ENCODE measurements at places on chromosomes 5 and 9.

DNA sequence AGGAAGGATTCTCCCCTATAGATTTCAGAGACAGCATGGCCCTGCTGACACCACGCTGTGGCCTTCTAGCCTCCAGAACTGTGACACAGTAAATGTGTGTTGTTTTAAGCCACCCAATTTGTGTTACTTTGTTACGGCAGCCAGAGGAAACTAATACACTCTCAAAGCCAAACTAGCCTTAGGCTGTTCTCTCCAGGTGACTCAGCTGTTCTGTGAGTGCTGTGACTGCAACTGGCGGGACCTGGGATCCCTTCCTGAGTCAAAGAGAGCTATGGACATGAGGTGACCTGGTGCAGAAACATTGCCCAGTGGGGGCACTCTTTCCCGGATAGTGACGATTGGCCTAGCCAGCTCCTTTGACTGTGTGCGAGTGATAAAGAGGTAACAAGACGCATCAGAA is 14.0 kb upstream of the MLANA start:
- H3K4me3 ChIP-seq, result no peak overlapping the region
- H3K27me3 ChIP-seq, result no peaks in the 10 kb centered on the region
- no peaks in the 10 kb centered on the region for H3K4me1 ChIP-seq
- DNase-seq, result no peak
- no peak overlapping the region for H3K27ac ChIP-seq

DNA sequence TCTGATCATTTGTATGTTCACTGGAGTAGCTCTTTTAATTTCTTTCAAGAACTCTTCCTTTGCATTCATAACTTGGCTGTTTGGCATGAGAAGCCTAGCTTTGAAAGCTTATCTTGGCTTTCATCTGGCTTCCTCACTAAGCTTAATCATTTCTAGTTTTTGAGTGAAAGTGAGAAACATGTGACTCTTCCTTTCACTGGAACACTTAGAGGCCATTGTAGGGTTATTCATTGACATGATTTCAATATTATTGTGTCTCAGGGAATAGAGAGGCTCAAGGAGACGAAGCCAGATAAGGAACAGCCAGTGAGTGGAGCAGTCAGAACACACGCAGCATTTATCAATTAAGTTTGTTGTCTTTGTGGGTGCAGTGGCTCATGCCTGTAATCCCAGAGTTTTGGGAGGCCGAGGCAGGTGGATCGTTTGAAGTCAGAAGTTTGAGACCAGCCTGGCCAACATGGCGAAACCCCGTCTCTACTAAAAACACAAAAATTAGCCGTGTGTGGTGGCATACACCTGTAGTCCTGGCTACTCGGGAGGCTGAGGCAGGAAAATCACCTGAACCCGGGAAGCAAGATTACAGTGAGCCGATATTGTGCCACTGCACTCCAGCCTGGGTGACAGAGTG is 98.3 kb downstream of the UGCG start:
- H3K4me1 ChIP-seq, result no peaks in the 10 kb centered on the region
- no peaks in the 10 kb centered on the region for H3K27me3 ChIP-seq
- H3K36me3 ChIP-seq, result no peaks in the 10 kb centered on the region
- no peak overlapping the region for H3K4me3 ChIP-seq
- DNase-seq, result no peak

DNA sequence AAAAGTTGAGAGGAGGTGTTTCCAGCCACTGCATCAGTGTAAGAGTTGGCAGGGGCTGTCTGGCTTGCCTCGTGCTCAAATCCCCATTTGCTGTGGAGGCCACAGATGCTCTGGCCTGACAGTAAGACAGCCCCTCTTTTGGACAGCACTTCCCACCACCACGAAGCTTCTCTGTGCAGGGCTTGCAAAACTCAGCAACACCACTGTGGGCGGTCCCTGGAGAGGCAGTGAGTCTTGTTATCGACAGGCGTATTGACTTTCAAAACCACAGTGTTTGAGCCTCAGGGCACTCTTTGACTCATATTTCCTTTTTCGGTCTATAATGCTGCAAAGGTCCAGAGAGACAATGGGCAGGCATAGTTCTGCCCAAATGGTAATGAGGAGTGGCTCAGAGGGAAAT is 539.5 kb downstream of the EBF1 start:
- peaks cover 2% of the 10 kb centered on the region for H3K4me1 ChIP-seq
- no peak overlapping the region for H3K27ac ChIP-seq
- no peaks in the 10 kb centered on the region for H3K27me3 ChIP-seq
- no peaks in the 10 kb centered on the region for H3K36me3 ChIP-seq
- H3K4me3 ChIP-seq, result no peak overlapping the region

DNA sequence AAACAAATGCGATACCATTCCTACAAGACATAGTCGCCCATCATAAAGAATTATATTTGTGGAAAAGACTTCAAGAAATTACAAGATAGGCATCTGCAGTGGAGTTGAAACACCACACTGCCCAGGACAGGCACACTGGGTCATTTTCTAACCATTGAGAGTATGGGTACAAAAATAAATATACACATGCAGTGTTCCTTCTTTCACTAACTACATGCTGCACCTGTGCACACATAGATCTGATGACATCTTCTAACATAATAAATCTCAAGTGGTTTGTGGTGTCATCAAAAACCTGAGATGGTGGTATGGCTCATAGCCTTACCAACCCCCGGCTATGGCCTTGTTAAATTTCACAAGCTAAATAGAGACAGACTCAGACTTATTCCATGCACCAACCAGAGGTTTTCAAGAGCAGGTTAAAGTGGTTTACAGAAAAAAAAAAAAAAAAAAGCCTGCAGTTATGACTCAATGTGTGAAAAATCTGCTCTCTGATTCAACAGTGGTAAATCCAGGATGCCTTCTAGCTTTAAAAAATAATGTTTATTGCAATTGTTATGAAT is 12.4 kb upstream of the NFIB start:
- H3K27ac ChIP-seq, result peak overlapping the region; percentile 25
- H3K4me3 ChIP-seq, result no peak overlapping the region
- no peaks in the 10 kb centered on the region for H3K27me3 ChIP-seq
- DNase-seq, result peak; percentile 68
- H3K4me1 ChIP-seq, result no peaks in the 10 kb centered on the region

- DNase-seq, result no peak
- no peaks in the 10 kb centered on the region for H3K36me3 ChIP-seq
- H3K27me3 ChIP-seq, result no peaks in the 10 kb centered on the region
These were observed 2.9 kb downstream of the ALDH1A1 start for GRCh38 chr9:72949918-72950325.

DNA sequence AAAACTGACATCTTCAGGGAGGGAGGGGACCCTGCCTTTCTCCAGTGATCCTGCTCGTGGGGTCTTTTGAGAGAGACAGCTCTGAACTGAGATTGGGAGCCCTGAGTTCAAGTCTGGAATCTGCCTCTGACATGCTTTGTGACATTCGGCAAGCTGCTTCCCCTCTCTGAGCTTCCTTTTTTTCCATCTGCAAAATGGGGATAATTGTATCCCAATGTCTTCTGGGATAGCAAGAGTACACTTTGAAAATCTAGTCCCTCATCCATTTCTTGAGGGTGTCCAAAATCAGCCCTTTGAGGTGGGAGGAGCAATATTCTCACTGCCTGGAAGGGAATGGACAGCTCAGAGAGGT is 186.3 kb downstream of the RGS3 start:
- no peak overlapping the region for H3K27ac ChIP-seq
- peaks cover 41% of the 10 kb centered on the region for H3K4me1 ChIP-seq
- no peaks in the 10 kb centered on the region for H3K27me3 ChIP-seq
- no peaks in the 10 kb centered on the region for H3K36me3 ChIP-seq
- DNase-seq, result no peak
- H3K4me3 ChIP-seq, result no peak overlapping the region

DNA sequence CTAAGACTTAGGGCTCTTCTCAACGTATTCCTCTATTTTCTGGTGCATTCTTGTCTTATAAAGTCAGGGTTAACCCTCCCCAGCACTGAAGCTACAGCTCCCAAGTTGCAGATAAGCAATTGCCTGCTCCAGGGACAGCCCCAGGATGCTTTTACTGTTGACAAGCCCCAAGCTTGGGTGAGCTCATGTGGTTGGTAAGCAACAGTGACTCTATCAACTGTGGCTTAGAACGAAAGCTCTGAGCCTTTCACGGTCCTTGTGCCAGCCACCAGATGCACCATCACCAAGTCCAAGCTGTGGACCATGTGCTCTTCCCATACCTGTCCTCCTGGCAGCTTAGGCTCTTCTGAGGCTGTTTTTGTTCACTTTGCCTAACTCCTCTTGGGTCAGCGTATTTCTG is 13.5 kb downstream of the ADRB2 start:
- DNase-seq, result no peak
- no peaks in the 10 kb centered on the region for H3K27me3 ChIP-seq
- no peaks in the 10 kb centered on the region for H3K4me1 ChIP-seq
- no peaks in the 10 kb centered on the region for H3K36me3 ChIP-seq
- H3K4me3 ChIP-seq, result no peak overlapping the region

DNA sequence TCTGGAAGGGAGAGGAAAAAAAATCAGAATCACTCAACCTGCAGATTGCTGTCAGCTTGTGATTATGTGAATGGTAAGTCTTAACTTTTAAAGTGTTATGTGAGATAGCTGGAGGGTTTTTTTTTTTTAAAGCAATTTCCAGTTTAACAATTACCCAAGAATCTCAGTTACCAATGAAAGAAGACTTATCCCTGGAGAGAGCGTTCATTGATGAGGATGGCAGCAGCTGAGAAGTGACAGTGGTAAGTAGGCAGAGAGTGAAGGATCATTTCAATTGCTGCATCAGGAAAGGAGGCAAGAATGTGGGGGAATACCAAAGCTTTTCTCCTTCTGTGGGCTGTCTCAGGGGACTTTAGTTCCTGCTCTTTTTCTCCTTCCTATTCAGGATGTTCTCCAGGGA is 370.2 kb upstream of the C9orf72 start:
- no peaks in the 10 kb centered on the region for H3K36me3 ChIP-seq
- H3K4me3 ChIP-seq, result no peak overlapping the region
- no peaks in the 10 kb centered on the region for H3K4me1 ChIP-seq

- H3K27me3 ChIP-seq, result no peaks in the 10 kb centered on the region
- no peak overlapping the region for H3K27ac ChIP-seq
- DNase-seq, result peak; percentile 49
- H3K4me3 ChIP-seq, result no peak overlapping the region
These were observed 190.4 kb downstream of the EPB41L4A start for GRCh38 chr5:112228667-112229066.

- peak overlapping the region; percentile 56 for H3K27ac ChIP-seq
- H3K27me3 ChIP-seq, result no peaks in the 10 kb centered on the region
- H3K4me3 ChIP-seq, result no peak overlapping the region
These were observed 61.6 kb downstream of the ST8SIA4 start for GRCh38 chr5:100841358-100842076.

GRCh38 chr5:8720506-8720905 is 825.4 kb downstream of the SEMA5A start:
- H3K27ac ChIP-seq, result no peak overlapping the region
- no peaks in the 10 kb centered on the region for H3K36me3 ChIP-seq
- H3K27me3 ChIP-seq, result no peaks in the 10 kb centered on the region
- DNase-seq, result peak; percentile 53

All from muscle of leg (tissue), 16 donors.